CMK (cell line): ENCODE measurements at places on chromosomes 12 and 14.
A peak's percentile ranks its signal among the peaks of the same experiment; 100 is the strongest.

DNA sequence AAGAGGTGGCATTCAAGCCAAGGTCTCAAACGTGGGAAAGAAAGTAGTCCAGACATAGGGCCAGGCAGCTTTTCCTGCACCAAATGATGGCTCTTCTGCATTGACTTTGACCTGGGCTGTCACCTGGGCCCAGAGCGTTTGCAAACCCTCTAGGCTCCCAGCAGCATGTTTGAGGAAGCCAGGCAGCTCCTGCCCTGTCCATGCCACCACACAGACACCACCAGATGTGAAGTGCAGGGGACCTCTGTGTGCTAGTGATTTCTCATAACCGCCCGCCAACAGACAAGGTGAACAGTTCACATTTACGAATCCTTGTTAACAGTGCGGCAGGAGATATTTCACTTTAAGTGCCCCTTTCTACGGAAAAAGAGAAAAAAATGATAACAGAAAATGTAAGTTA lies 49.8 kb upstream of the FAM222A start:
- no peak for DNase-seq

GRCh38 chr12:126989532-126989931 lies 1277.4 kb upstream of the TMEM132C start:
- DNase-seq: no peak

- DNase-seq: peak; percentile 66
These were observed 40.9 kb upstream of the VASH1 start for GRCh38 chr14:76720382-76720813.

DNA sequence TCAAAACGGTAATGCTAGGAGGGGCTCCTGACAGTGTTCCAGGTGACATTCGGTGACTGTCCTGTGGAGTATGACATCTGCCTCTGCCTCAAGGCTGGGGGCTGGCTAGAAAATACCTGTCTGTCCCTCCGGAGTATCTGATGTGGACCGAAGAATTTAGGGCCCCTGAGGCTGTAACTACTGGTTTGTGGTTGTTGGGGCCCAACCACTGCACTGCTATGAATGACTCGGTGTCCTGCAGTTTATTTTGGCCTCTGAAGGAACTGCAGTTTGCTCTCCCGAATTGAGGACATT lies 198.9 kb upstream of the CAND1 start:
- DNase-seq: no peak

DNA sequence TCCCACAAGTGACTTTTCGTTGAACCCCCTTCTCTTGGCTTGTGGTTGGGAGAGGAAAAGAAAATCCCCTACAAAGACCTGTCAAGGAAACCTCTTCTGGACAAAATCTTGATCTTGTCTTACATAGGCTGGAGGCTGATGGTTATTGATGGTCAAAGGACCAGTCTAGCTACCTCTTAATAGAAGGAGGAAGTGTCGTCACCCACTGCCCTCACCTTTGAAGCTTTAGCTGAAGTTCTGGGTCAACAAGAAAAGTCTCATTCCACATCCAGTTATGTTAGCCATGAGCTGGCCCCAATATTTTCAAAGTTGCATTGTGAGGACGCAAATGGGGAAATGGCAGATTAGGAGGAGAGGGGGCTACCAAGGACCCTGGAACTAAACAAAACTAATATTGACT lies 6.2 kb upstream of the KSR2 start:
- no peak for DNase-seq

- DNase-seq: no peak
These were observed 10.7 kb downstream of the BICD1 start for GRCh38 chr12:32117316-32117715.
